ENCODE measurements at places on chromosomes 2 and 18. TPM values are rescaled to one million over a fixed set of nuclear protein-coding genes. Genes with fewer than 3 reads are reported as not detected.

The FNDC4 gene
- total RNA-seq, result 4.0 TPM

The DSG3 gene
- not detected for total RNA-seq

The RAPGEF4 gene
- 8.8 TPM for total RNA-seq

The ALKAL2 gene
- total RNA-seq, result 7.9 TPM

The PTPRN gene
- not detected for total RNA-seq

The MYO5B gene
- 2.3 TPM for total RNA-seq

The SATB2 gene
- total RNA-seq, result 0.62 TPM

GRCh38 chr2:223936862-223937326 is 8.2 kb downstream of the WDFY1 start:
- no peak for DNase-seq

DNA sequence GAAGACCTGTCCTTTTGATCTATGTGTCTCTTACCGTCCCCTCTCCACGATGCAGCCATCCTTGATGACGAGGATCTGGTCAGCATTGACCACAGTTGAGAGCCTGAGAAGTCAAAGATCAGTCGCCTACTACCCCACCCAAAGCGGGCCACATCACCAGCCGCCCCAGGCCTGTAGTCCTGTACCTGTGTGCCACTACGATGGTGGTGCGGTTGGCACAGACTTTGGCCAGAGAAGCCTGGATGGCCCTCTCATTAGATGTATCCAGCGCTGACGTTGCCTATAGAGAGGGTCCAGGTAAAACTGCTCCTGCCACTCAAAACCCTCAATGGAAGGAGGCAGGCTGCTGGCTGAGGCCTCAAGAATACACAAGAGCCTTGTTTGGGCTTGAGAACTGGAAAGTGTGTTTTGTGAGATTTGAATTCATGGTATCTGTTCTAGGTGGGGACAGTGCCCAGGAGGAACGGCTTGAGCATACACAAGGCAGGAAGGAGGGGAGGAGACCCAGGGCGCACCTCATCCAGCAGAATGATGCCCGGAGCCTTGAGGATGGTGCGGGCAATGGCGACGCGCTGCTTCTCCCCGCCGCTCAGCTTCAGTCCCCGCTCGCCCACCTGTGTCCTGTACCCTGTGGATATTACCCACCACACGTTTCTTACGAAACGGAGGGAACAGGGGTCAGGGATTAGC is 3.8 kb downstream of the ZFAND2B start:
- no peak for DNase-seq

DNA sequence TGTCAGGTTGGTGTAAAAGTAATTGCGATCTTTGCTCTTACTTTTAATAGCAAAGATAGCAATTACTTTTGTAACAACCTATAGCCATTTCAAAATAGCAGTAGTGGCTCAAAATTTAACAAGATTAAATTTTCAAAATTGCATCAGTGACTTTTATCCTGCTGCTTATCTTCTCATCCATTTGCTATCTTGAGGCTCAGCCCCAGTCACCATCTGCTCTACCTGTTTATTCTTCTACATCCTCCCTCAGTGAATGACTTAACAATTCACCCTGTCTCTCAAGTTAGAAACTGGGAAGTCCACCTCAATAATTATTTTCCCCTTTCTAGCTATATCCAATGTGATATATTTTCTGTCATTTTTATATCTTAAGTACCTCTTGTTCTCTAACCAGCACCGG is 148.6 kb upstream of the ZNF804A start:
- DNase-seq, result no peak

GRCh38 chr18:11035814-11036495 is 113.4 kb downstream of the PIEZO2 start:
- DNase-seq, result no peak

GRCh38 chr2:47064106-47064505 is 91.0 kb downstream of the STPG4 start:
- DNase-seq, result no peak

- no peak for DNase-seq
Measured at GRCh38 chr2:37809525-37809924, 115.6 kb upstream of the RMDN2 start.

- no peak for DNase-seq
Measured at GRCh38 chr2:217662984-217663602, 339.7 kb downstream of the TNS1 start.

GRCh38 chr2:180519276-180519675 is 461.1 kb upstream of the UBE2E3 start:
- DNase-seq, result no peak

DNA sequence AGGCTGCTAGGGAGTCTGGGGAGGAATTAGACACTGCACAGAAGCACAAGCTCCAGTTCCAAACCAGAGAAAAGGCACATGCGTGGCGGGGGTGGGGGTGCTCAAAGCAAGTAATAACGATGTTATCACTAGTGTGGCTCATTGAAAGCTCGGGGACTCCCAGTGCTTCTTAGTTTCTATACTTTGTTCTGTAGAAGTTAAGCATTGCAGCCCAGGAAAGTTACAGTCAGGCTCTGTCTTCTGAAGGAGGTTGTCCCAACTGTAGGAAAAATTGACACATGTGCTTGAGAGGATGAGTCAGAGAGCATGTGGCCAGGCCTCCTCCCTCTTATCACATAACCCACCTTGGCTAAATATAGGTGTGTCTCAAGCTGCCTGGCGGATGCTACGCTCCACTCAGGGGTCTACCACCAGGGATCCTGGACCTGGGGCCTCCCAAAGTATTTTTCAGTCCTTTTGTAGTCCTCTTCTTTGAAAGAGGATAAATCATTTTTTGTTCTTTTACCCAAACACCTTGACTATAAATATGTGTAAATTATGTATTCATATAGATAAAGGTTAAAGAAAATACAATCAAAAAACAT is 3.8 kb downstream of the GALNT5 start:
- no peak for DNase-seq

DNA sequence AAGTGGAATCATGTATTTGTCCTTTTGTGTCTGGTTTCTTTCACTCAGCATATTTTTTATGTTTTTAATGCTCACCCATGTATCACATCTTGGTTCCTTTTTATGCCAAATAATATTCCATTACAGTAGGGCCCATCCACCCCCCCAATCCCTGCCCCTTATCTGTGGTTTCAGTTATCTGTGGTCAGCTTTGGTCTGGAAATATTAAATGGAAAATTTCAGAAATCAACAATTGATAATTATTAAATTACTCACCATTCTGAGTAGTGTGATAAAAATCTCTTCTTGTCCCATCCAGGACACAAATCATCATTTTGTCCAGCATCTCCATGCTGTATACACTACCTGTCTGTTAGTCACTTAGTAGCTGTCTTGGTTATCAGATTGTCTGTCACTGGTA is 66.7 kb downstream of the BIRC6 start:
- DNase-seq, result no peak

GRCh38 chr2:188570370-188570769 is 278.7 kb downstream of the GULP1 start:
- DNase-seq, result no peak

- no peak for DNase-seq
Measured at GRCh38 chr2:105725388-105725787, 19.3 kb upstream of the NCK2 start.

- DNase-seq, result no peak
Measured at GRCh38 chr18:48878471-48878870, 72.3 kb downstream of the SMAD7 start.

DNA sequence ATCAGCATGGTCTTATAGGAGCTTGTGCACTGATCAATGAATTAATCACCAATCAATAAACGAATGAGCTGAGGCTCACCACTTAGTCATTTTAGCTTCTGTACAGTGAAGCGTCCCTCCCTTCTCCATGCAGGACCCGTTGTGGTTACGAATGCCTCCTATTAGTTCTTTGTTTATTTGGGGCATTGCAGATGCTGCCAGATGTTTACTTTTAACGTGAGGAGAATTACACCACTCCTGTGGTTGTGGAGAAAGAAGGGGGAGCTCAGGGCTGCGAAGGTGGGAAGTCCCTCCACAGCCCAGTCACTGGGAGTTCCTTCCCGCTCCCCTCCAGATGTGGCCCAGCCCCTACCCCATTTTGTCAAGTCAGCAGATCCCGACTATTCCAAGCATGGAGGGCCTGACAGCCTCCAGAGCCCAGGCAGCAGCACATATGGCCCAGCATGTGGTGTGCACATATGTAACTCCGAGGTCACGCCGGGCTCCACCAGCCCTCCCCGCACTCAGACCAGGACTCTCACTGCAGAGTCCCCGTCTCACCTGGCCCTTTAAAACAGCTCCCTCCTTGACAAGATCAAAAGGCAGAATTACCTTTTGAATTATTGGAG is 20.9 kb downstream of the PKDCC start:
- DNase-seq, result no peak

DNA sequence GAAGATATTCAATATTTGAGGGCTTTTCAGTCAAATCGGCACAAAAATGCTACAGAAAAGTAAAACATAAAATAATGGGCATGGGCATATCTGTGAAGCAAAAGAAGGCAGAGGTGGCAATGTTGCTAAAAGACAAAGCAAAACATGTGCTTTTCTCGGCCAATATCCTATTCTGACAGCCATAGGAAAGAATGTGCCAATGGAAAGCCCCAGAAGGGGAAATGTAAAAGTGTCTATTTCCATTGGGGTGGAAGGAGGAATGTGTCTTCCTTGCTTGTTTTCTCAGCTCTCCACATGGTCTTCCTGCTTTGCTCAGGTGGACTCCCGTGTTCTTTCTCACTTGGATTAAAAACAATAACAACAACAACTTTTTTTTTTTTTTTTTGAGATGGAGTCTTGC is 13.7 kb upstream of the PER2 start:
- DNase-seq, result no peak

- no peak for DNase-seq
Measured at GRCh38 chr18:51617572-51618260, 420.2 kb upstream of the MEX3C start.

GRCh38 chr18:13216092-13216582 is 2.4 kb upstream of the LDLRAD4 start:
- DNase-seq, result peak; percentile 64

DNA sequence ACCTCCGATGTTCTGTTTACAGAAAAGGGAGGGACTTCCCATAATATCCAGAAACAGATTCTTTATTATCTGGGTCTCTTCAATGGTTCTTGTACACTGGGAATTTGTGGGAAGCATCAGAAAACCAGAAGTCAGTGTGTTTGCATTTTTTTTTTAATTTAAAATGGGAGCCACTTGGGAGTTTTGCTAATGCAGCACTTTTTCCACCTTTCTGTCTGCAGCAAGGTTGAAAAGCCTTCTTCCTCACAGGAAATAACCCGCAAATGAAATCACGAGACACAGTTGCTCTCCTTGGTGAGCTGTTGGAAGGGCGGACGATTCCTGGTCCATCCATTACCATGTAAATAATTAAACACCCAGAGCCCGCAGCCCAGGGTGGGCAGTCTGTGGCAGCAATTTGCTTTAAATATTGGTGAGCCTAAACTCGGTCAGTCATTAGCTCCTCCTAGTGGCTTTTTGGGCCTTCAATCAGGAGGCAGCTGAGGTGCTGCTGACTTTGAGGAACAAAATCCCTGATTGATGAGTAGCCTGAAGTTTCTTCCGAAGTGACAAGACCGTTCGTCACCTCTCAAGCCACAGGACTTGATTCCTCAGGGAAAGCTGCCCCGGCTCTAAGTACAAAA is 471.5 kb downstream of the EPHA4 start:
- no peak for DNase-seq

DNA sequence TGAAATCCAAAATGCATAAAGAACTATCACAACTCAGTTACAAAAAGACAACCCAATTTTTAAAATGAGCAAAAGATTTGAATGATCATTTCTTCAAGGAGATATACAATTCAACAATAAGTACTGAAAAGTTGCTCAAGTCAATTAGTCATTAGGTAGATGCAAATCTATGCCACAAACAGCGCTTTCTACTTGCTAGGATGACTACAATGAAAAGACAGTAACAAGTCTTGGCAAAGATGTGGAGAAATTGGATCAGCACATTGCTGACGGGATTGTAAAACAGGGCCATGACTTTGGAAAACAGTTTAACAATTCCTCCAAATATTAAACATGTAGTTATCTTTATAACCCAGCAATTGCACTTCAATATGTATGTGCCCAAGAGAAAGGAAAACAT is 166.3 kb upstream of the MC4R start:
- no peak for DNase-seq

GRCh38 chr2:138602166-138602460 is 100.5 kb downstream of the SPOPL start:
- no peak for DNase-seq

DNA sequence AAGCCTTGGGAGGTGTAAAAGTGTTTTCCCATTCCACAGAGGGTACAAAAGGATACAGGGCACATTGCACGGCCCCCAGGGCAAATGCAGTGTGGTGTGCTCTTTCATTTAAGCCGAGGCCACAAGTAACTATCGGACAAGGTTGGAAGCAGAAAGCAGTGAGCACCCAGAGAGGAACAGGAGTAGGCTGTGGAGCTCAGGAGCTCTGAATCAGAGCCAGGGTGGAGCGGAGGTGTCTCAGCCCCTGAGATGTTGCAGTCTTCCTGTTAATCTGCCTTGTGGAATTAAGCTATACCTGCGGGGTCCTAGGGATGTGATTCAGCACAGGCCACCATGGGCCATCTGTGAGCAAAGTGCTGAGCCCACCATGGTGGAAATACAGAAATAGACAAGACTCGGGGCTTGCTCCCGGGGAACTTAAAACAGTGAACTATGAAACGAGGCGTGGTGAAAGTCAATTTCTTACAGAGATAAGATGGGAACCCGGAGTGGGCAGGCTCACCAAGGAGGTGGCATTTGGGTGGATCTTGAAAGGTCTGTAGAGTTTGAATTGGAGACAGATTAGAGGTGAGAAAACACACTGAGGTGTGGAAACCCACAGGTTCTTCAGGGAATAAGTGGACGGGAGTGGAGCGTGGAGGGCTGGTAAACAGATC is 44.0 kb downstream of the ASAP2 start:
- DNase-seq, result no peak

DNA sequence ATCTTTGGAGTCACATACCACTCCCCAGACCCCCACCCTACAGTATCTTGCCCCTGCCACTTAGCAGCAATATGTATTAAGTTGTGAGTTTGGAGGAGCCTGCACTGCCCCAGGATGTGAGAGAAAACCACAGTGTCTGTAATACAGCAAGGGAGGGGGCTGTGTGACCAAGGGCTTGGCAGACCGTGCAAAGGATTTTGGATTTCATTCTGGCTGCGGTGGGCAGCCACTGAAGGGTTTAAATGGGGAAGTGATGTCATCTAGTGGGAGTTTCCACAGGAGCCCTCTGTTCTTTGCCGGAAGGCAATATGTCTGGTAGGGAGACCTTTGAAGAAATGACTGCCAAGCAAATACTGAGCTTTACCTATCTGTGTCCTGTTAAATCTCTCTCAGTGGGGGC is 202.4 kb downstream of the FHOD3 start:
- no peak for DNase-seq

DNA sequence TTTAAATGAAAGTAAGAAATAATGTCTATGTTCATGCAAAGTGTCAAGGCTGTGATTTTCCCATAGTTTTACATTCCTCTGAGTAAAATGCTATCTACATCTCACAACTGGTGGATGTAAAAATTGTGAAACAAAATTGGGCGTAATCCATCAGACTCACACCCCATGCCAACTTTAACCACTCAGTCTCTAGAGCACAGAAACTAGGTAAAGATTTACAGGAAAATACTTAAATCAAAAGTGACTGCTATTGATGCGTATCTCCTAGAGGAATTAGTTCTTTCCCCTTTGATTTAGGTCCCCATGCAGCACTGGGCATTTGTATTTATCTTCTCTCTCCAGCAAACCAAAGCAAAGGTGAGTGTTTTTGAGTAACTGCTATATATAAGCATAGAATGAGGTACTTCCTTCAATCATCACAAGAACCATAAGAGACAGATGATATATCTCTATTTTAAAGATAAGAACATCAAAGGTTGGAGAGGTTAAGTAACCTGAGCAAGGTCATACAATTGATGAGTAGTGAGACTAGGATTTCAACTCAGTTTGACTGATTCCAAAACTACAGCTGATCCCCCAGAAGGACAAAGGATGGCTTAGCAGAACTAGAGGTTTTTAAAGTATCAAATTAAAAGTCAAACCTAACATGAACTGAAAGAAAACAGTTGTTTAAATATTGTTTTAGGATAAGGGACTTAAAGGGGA is 594.0 kb upstream of the ACVR2A start:
- no peak for DNase-seq

Data from heart right ventricle (tissue), 16 donors.